ENCODE measurements at places on chromosomes 6 and 20.

DNA sequence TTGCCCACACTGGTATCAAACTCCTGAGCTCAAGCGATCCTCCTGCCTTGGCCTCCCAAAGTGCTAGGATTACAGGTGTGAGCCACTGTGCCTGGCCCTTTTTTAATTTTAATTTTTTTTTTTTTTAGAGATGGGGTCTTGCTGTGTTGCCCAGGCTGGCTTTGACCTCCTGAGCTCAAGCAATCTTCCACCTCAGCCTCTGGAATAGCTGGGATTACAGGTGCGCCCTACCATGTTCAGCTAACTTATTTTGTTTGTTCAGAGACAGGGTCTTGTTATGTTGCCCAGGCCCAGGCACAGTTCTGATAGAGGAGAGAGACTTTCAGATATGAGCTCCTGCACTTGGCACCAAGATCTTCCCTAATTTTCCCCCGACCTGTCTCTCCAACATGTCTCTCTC, 8.1 kb downstream of the PSORS1C2 start:
- DNase-seq, result no peak

DNA sequence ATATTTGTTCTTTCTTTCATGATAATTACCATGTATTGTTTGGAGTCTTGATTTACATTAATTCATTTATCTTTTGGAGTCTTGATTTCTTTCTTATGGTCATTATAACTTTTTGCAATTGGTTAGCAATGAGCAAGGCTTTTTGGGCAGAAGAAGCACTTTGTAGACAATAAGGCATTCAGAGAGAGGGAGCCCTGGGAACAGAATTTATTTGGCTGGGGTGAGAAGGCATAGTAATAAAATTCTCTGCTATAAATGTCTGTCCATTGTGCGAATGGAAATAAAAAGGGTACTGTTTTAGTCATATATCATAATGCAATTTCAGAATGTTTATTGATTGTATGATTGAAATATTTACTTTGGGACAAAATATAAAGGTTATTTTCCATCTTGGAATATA, 147.0 kb downstream of the SLC35F1 start:
- no peak for DNase-seq

DNA sequence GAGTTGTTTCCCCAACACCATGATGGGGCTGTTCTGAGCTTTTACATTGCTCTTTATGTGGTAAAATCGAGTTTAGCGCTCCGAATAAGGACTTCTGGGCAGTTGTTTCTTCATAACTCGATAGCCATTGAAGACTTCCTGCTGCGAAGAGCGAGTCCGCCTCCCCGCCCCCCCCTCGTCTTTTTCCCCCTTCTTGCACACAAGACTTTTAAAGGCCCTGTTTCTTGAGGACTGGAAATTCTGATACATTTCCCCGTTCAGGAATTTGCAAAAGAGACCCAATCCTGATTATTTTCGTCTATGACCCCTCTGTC, 1.5 kb upstream of the CITED2 start:
- no peak for DNase-seq

- no peak for DNase-seq
These were observed 37.9 kb downstream of the SIM1 start for GRCh38 chr6:100426744-100427338.

- DNase-seq, result no peak
These were observed 279.2 kb downstream of the SOX4 start for GRCh38 chr6:21872749-21873148.

DNA sequence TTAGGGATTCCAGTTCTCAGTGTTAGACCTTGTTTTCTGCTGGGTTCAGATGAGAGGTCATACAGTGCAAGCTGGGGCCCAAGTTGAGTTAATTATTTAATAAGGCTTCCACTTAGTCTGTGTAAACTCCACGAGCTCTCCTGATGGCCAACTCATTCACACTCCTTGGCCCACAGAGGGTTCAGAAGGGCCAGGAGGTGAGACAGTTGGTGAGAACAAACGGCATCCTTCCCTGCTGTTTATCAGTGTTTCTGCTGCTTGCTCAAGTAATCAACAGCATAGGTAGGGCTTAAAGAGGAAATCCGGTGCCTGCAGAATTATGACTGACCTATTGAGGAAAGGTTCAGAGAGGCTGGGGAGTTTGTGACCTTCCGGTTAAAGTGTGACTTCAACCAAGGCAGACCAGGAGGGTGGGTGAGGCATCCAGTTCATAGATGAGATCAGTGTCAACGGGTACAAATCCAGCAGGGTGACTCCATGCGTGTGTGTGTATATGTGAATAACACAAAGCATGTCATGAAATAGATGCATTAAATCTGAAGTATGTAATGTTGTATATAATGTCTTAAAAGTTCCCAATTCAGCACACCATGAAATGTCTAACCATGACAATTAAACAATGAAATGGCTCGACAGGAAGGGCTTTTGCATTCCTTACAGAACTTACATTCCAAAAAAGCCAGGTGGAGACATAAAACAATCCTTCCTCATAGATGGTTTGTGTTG, 37.4 kb upstream of the BCAS1 start:
- DNase-seq, result no peak

DNA sequence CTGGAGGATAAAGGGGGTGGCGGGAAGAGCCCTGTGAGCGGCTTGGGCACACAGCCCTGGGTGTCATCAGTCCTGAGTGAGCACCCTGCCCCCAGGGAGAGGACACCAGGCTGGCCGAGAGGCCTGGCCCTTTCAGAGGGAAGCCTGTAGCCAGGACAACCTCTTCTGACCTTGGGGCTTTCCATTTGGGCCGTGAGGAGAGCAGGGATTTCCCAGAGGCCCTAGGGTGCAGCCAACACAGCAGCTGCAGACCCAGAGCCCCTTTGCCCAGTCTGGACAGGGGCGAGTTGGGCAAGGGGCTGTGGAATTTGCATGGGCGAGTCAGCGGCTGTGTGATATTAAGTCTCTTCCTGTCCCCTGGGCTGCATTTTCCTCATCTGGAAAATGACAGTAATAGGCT, 6.3 kb downstream of the MAP1LC3A start:
- no peak for DNase-seq

- DNase-seq, result no peak
These were observed 99.3 kb downstream of the LRRC1 start for GRCh38 chr6:53894091-53894490.

DNA sequence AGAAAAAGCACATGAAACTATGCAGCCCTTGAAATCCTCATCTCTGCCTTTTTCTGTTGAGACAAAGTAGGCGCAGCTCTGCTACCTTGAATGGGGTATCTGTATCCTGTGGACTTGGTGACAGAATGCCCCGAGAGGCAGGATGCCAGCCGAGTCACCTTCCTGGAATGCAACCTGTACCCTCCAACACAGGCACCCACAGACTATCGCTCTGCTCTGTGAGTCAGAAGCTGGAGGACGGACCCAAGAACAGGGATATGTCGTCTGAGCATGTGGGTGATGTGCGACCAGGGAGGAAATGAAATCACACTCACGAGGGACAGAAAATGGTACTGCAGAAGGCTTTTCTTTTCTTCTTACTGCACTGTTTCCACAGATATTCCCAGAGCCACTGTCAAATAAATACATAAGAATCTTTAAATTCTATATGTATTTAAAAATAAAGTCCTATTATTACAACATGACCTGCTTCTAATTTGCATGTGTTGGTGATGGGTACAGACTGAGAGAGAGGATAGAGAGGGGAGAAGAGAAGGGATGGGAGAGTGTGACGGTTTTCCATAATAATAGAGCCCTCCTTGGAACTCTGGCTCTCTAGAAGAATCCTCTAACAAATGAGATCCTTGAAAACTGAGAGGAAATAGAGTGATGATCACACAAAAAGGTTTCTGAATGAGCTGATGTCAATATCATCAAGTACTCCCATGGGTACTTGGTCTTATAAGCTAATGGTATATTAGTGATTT, 308.1 kb downstream of the FOXC1 start:
- DNase-seq, result no peak

GRCh38 chr20:4170621-4171537, 155.5 kb upstream of the RNF24 start:
- no peak for DNase-seq

- DNase-seq, result no peak
These were observed 86.5 kb downstream of the QKI start for GRCh38 chr6:163501026-163501425.

DNA sequence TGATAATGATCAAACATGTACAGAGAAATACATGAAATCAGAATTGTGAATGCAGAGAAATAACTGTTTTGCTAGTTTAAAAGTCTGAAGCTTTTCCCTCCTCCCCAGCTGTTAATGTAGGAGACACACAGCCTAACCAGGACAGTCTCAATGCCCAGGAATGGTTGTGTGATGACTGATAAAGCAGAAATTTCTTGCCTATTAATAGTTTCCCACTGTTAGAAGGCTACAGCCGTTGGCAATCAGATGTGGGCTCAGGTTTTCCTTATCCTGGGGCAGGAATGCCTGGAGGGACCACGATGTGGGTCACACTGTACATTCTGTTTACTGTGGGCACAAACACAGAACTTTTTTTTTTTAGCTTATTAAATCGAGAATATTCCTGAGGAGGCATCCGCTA, 1.9 kb downstream of the PPP1R3D start:
- no peak for DNase-seq

DNA sequence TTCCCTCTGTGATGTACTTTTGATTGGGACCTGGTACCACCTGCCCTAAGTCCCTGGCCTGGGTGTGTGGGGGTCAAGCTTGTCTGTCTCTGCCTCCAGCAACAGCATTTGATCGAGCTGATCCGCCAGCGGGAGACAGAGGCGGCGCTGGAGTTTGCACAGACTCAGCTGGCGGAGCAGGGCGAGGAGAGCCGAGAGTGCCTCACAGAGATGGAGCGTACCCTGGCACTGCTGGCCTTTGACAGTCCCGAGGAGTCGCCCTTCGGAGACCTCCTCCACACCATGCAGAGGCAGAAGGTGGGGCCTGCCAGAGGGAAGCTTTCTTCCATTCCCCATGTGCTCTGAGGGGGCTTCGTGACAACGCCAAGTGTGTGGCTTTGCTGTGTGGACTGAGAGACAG, 5.4 kb downstream of the GID8 start:
- no peak for DNase-seq

DNA sequence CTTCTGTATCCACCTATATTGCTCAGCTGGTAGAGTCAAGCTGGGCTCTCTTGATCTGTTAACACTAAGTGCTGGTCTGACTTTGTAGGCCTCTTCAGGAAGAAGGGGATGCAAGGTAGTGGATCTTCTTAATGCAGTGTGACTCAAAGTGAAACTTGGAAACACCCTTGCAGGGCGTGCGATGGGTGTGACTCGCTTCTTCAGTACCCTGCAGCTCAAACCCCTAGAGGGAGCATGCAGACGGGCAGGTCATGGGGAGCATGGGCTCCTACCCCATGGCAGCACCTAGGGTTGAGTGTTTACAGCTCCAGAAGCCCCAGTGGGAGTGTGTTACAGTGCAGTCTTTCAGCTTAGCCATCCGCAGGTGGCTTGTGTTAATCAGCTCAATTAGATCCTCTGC, 757 bp upstream of the SAMD3 start:
- no peak for DNase-seq

GRCh38 chr6:100466410-100467128, 1.8 kb upstream of the SIM1 start:
- DNase-seq, result no peak

- peak; percentile 29 for DNase-seq
These were observed at the start of gene IRAK1BP1 for GRCh38 chr6:78867370-78868040. Gene IRAK1BP1 (plus strand): TSS chr6:78867551. CDS start chr6:78867577, 26 bp downstream.

- no peak for DNase-seq
These were observed 39.5 kb downstream of the PHF3 start for GRCh38 chr6:63675138-63675537.
